ENCODE measurements at places on chromosomes 16 and 17.
A peak's percentile ranks its signal among the peaks of the same experiment; 100 is the strongest.

DNA sequence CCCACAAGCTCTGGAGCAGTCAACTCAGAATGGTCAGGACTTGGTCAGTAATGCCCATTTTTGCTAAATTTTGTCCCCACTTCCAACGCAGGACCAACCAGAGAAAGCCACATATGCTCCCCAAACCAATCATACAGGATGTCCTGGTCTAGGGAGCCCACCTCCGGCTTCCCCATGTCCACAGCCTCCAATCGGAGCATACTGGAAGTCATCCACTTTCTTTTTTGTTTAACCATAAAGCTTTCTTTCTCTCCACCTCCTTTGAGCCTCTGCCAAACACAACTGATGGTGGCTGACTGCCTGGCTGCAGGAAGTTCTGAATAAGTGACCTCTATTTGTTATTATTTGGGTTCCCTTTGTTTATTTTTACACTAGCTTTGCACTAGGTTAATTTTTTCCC, 549.1 kb downstream of the WWOX start:
- H3K36me3 ChIP-seq, result no peaks in the 10 kb centered on the region
- H3K4me1 ChIP-seq, result no peaks in the 10 kb centered on the region
- no peaks in the 10 kb centered on the region for H3K27me3 ChIP-seq
- peak overlapping the region; percentile 40 for H3K27ac ChIP-seq
- H3K4me3 ChIP-seq, result no peak overlapping the region
- no peak for DNase-seq

DNA sequence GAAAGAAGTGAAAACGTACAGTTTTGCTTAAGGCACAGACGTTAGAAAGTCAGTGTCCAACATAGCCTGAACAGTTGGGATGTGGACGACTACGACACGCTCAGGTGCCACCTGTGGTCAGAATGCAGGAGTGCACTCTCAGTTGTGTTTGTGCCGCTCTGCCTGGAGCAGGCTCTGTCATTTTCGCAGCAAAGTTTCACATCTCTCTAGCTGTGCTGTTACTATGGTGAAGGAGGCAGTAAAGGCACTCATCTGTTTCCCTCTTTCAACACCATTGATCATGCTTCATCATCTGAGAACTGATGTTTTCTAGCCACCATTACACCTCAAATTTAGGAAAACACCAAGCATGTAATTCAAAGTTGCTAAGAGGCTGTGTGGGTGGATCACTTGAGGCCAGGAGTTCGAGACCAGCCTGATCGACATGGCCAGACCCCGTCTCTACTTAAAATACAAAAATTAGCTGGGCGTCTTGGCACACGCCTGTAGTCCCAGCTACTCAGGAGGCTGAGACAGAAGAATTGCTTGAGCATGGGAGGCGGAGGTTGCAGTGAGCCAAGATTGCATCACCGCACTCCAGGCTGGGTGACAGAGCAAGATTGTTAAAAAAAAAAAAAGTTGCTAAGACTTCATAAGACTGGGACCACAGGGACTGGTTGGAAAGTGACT, 44.9 kb upstream of the DNAJA2 start:
- H3K4me1 ChIP-seq, result no peaks in the 10 kb centered on the region
- peak; percentile 12 for DNase-seq
- H3K27ac ChIP-seq, result no peak overlapping the region
- no peaks in the 10 kb centered on the region for H3K27me3 ChIP-seq

DNA sequence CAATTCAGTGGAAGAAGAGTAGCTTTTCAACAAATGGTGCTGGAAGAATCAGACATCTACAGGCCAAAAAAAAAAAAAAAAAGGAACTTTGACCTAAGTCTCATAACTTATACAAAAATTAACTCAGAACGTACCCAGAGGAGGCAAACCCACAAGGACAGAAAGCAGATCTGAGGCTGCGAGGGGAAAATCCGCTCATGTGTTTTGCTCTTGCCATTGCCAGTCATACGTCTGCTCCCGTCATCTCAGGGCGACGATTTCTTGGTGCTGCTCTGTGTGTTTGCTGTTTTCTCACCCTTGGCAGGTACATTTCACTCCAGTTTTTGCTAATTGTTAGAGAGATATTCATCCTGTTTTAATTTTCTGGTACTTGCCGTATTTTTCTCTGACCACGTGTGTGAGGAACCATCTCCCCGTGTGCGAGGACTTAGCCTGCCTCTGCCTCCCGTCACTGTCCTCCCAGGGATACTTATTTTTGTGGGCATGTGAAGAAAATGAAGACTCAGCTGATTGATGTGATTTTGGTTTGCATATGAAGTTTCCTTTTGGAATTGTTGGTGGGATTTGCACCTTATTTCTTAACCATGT, 33.4 kb upstream of the ACSF3 start:
- no peaks in the 10 kb centered on the region for H3K4me1 ChIP-seq
- no peak overlapping the region for H3K4me3 ChIP-seq
- no peaks in the 10 kb centered on the region for H3K36me3 ChIP-seq
- no peak overlapping the region for H3K27ac ChIP-seq
- DNase-seq, result no peak

GRCh38 chr17:35726127-35726952, 5.1 kb upstream of the RASL10B start:
- peaks cover 65% of the 10 kb centered on the region for H3K36me3 ChIP-seq
- DNase-seq, result peak; percentile 78
- H3K27me3 ChIP-seq, result no peaks in the 10 kb centered on the region
- no peak overlapping the region for H3K4me3 ChIP-seq
- no peak overlapping the region for H3K27ac ChIP-seq

DNA sequence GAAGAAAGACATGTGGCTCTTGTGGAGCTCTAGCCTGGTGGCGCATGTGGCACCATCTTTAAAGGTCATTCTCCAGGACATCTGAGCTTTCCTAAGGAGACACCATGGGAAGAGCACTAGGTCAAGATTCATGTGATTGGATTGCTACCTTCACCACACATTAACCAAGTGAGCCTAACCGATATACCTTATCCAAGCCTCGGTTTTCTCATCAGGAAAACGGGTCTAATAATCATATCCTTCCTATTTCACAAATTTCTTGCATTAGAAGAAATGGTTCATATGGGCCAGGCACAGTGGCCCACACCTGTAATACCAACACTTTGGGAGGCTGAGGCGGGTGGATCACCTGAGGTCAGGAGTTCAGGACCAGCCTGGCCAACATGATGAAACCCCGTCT, 58.3 kb downstream of the TMEM186 start:
- no peak overlapping the region for H3K27ac ChIP-seq
- H3K4me3 ChIP-seq, result no peak overlapping the region
- no peaks in the 10 kb centered on the region for H3K36me3 ChIP-seq

- H3K27ac ChIP-seq, result no peak overlapping the region
- DNase-seq, result no peak
- H3K27me3 ChIP-seq, result no peaks in the 10 kb centered on the region
- no peak overlapping the region for H3K4me3 ChIP-seq
- no peaks in the 10 kb centered on the region for H3K36me3 ChIP-seq
Measured at GRCh38 chr16:17493012-17493411, 22.3 kb upstream of the XYLT1 start.
